ENCODE measurements at places on chromosomes 5 and 9.

DNA sequence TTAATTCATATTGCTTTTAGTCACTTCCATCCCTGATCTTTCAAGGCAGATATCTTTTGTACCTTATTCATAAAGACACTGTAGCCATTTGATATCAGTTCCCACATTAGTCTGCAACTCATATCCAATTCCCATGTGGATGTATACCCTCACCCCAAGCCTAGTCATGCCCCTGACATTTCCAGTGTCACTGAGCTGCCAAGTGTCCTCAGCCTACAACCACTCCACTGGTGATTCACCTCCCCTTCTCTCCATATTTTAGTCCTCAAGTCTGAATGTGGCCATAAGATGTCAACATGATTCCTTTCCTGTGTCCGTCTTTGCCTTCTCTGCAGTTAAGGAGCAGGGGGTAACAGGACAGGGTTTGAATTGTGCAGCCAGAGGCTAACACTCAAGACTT is 346.9 kb downstream of the RAB3C start:
- H3K36me3 ChIP-seq, result no peaks in the 10 kb centered on the region
- H3K4me3 ChIP-seq, result no peak overlapping the region
- no peak for DNase-seq
- H3K27ac ChIP-seq, result no peak overlapping the region
- H3K4me1 ChIP-seq, result peaks cover 25% of the 10 kb centered on the region
- no peaks in the 10 kb centered on the region for H3K27me3 ChIP-seq

GRCh38 chr5:55554585-55555202 is 19.9 kb upstream of the PLPP1 start:
- no peak overlapping the region for H3K27ac ChIP-seq
- H3K4me1 ChIP-seq, result no peaks in the 10 kb centered on the region
- H3K36me3 ChIP-seq, result no peaks in the 10 kb centered on the region
- H3K27me3 ChIP-seq, result no peaks in the 10 kb centered on the region
- H3K4me3 ChIP-seq, result no peak overlapping the region

DNA sequence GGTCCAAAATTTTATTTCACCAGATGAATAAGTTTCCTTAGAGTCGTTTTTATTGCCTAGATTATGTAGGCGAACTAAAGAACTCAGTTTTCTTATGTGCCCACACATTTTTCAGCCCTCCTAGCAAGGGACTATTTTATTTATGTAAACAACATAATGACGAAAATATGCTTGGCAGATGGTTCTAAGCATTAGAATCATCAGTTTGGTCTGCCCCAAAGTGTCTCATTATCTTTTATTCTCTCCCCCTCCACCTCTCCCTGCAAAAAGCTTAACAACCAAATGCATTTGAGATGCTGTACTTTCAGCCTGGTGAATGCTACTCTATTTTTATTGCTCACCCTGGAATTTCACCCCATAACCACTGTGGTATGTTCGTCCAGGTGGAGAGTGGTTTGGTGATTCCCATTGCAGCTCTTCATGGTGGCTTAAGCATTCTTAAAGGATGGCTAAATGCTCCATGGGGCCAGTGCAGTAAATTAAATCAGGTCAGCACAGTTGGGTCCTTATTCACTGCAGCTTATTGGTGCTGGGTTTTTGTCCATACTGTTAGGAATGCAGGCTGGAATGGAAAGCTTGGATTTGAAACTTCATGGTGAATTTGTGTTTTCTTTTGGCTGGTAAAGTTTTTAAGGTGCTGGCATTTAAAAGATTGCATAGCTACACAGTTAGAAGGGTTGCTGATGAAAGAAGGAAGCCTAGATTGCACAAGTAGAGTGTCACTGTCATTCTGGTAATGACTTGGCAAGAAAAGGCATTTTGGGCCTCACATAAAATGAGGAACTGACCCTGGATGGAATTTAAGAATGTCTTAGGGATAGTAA is 39.2 kb downstream of the TLE4 start:
- H3K4me3 ChIP-seq, result no peak overlapping the region
- H3K4me1 ChIP-seq, result peaks cover 23% of the 10 kb centered on the region
- no peak overlapping the region for H3K27ac ChIP-seq
- DNase-seq, result no peak
- no peaks in the 10 kb centered on the region for H3K36me3 ChIP-seq

DNA sequence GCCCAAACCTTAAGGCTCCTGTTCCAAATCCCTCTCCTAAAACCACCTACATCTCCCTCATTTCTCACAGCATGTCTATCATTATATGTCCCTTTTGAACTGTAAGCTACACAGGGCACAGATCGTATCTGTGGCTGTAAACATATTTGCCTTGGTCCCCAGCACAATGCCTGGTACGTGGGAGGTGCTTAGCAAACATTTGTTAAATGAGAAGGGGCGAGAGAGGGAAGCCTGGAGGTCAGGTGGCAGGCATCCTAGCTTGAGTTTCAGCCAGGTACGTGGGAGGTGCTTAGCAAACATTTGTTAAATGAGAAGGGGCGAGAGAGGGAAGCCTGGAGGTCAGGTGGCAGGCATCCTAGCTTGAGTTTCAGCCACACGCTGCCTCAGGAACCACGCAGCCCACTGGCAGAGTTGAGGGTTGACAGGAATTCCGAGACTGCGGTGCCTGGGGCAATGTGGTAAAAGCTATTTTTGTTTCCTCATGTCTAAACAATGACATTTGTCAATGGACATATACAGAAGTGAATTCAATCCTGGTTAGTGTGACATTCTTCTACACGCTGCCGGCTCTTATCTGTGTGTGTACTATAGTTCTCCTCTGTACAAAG is 113.6 kb downstream of the EFNA5 start:
- no peaks in the 10 kb centered on the region for H3K36me3 ChIP-seq
- no peaks in the 10 kb centered on the region for H3K27me3 ChIP-seq
- H3K4me3 ChIP-seq, result no peak overlapping the region
